ENCODE measurements at places on chromosomes 11 and 22. TPM values are rescaled to one million over a fixed set of nuclear protein-coding genes. Genes with fewer than 3 reads are reported as not detected.

Gene GGTLC3
- total RNA-seq, result not detected

Gene NCAM1
- 1.6 TPM for total RNA-seq

Gene TRPM5
- not detected for total RNA-seq

Gene MS4A15
- not detected for total RNA-seq

Gene SPON1
- total RNA-seq, result 6.4 TPM

Gene B4GALNT4
- total RNA-seq, result 92.6 TPM

Gene PHF21B
- 127 TPM for total RNA-seq

Gene CCDC73
- not detected for total RNA-seq

Gene SPECC1L
- total RNA-seq, result 44.7 TPM

Gene MYRF
- 5.5 TPM for total RNA-seq

Gene IMMP1L
- total RNA-seq, result 43.3 TPM

Gene BEST1
- total RNA-seq, result 0.35 TPM

Gene C11orf87
- total RNA-seq, result 0.31 TPM

Gene MPPED2
- total RNA-seq, result 15.8 TPM

Gene CLDN25
- not detected for total RNA-seq

Gene TRIM66
- total RNA-seq, result 1.9 TPM

Gene CCDC116
- total RNA-seq, result not detected

Gene CACNA1I
- total RNA-seq, result 2.4 TPM

Gene GP1BB
- total RNA-seq, result 1.3 TPM

Gene ANKK1
- not detected for total RNA-seq

Gene OR51I2
- not detected for total RNA-seq

Gene RIMBP3B
- 0.04 TPM for total RNA-seq

Gene UBQLNL
- 0.35 TPM for total RNA-seq

Gene CXCR5
- total RNA-seq, result not detected

Gene KCNQ1
- 1.2 TPM for total RNA-seq

Gene INS
- not detected for total RNA-seq

Gene BIK
- 5.6 TPM for total RNA-seq

Gene JAML
- total RNA-seq, result 0.12 TPM

Gene SHANK2
- total RNA-seq, result 73.1 TPM

Gene OR6T1
- not detected for total RNA-seq

Gene FAM83F
- 13.5 TPM for total RNA-seq

Gene PLAAT4
- total RNA-seq, result 0.69 TPM

Gene PAK1
- total RNA-seq, result 143 TPM

Gene MS4A2
- not detected for total RNA-seq

Gene OR51B2
- not detected for total RNA-seq

Gene ISX
- not detected for total RNA-seq

Gene PAX6
- 1.0 TPM for total RNA-seq

Gene C11orf21
- total RNA-seq, result not detected
